ENCODE measurements at places on chromosomes 11 and 22. TPM values are rescaled to one million over a fixed set of nuclear protein-coding genes. Genes with fewer than 3 reads are reported as not detected.

GRCh38 chr11:76120513-76121101 lies 85.7 kb downstream of the WNT11 start:
- DNase-seq, result peak; percentile 42

ZNF214 gene
- total RNA-seq, result 0.11 TPM

KDM4D gene
- total RNA-seq, result 3.0 TPM

OR52N2 gene
- not detected for total RNA-seq

DNA sequence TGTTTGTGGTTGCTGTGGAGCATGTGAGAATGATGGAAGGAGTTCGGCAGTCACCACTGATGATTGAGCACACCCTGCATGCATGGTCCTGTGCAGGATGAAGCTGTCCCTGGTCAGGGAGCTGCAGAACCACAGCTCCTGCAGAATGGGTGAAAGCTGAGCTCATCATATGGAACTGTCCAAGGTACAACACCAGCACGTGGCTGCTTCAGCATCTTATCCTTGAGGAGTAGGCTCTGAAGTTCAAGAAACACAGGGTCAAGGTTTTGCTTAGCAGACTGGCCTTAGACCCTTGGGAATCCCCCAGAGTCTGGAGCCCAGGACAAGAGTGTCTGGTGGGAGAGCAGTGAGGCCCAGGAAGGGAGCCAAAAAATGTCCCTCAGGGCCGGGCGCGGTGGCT lies 182.4 kb upstream of the LARGE1 start:
- DNase-seq, result no peak

Data from A673 (cell line).